SW480 (cell line): ENCODE measurements at places on chromosomes 3 and 15.

DNA sequence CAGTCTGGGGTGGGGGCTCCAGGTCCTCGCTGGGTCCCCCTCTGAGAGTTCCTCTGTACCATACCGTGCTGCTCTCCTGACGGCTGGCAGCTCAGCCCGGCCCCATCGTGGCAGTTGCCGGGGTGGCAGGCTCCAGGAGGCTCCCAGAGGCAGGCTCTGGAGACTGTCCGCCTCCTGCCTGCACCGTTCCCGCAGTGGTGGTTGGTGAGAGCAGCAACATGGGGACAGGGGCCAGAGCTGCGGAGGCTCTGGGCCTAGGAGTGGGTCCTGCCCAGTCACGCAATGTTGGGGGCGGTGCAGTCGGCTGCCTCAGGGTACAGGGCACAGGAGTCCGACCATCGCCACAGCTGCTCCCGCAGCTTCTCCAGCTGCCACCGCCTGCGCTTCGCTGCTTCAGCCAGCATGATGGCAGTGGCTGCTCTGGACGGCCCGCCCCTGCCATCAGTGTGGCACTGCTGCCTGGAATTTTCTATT is 492.7 kb downstream of the AGBL1 start:
- DNase-seq = no peak

- DNase-seq = no peak
Observed at GRCh38 chr3:136239094-136239493, 11.0 kb upstream of the PCCB start.

- peak; percentile 70 for DNase-seq
Observed at GRCh38 chr3:13648060-13649001, 99.4 kb downstream of the FBLN2 start.

DNA sequence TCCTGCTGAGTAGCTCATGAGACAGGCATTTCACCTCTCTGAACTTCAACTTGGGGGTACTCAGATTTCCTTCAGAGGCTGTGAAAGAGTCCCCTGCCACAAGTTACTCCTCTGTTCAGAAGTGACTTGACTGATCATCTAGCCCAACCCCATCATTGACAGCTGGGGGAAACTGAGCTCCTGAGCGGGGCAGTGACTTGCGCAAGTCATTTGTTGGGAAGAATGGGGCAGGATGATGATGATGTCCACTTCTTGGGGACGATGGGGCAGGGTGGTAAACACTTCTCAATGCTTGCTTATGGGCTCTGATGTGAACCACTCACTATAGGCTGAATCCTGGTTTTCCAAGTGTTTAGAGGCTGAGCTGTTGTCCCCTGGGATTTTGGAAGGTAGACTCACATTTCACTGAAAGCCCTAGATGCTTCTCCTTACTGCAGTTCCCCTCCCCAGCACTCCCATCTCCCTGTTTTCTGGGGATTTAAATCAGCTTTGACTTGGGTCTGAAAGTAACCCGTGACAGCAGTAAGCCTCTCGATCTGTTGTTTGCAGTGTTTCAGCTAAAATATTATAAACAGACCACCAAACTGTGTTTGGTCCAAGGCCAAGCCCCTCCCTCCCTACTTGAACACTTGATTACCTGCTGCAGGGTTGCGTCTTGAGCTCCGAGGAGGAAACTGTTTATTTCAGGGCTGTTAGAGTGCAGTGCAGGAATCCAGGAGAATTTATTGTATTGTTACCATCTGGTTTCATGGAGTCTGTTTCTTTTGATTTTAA is 25.1 kb downstream of the SMAD3 start:
- no peak for DNase-seq

DNA sequence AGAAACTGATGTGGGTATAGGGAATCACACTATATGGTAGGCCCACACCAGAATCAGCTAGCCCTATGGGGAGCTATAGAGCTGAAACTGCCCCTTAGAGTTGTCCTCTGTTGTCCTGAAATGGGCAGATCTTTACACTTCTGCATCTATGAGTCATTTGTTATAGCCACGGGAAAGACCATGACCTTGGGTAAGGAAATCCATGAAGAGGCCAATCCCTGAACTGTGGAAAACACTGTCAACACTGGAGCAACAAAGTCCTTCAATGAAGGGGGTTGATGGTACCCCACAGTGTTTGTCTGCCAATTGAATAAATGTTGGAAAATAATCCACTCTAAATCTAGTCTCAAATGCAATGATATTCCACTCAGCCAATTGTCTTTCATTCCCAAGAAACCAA is 5.2 kb upstream of the CD200R1 start:
- no peak for DNase-seq

DNA sequence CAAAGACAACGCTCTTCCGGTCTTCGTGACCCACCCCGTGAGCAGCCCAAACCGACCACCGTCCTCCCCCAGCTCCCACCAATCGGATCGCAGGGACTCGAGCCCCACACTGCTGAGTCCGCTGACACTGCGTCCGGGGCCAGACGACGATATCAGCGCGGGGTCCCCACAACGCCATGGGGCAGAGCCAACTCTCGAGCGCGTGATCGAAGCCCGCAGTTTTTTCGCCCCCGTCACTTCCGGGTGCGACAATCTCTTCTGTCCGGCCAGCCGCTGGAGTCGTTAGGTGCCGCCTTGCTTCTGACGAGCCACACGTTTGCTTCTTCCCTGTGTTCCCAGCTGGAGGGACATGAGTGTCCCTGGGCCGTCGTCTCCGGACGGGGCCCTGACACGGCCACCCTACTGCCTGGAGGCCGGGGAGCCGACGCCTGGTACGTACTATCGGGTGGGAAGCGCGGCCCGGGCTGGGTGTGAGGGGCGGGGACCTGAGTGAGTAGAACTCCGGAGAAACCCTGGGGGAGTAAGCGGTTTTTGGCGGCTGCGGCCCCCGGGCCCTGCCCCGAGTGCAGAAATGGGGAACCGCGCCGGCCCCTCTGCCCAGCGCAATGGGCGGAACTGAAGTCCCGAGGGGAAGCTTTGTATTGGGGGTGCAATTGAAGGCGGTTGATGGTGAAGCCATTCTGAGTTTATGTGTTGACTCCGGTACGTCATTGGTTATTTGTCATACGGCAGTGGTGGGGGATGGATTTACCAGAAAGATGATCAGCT is at the start of gene BLOC1S6:
Gene BLOC1S6 (plus strand): TSS at position 285 of the 768 bp plus-strand sequence. CDS start 65 bp downstream, at position 350.
- peak; percentile 91 for DNase-seq

GRCh38 chr3:104347291-104347690 is 1019.4 kb upstream of the ALCAM start:
- no peak for DNase-seq

- DNase-seq = no peak
Observed at GRCh38 chr15:26739791-26740190, 33.1 kb downstream of the GABRB3 start.

DNA sequence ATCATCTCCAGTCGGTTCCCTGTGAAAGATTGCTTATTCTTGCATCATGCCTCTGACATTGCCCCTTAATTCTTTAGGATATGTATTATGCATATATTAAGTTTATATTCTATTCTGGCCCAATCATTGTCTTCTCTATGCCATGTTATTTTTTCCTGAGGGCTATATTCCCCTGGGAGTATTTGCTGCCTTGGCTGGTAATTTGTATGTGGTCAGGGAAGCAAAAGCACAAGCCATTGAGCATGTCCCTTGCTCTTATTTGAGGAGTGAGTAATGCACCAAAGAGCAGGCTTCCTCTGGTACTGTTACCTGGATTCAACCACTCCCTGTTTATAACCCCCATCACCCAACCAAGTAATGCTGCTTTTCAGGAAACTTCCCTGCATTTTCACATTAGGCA is 36.3 kb downstream of the STAC start:
- DNase-seq = no peak

DNA sequence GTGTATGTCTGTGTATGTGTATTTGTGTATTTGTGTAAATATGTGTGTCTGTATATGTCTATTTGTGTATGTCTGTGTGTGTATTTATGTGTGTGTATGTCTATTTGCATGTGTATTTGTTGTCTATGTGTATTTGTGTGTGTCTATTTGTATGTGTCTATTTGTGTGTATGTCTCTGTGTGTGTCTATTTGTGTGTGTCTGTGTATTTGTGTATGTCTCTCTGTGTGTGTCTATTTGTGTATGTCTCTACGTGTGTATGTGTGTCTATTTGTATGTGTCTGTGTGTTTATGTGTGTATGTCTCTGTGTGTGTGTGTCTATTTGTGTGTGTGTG is 30.4 kb downstream of the PTH1R start:
- DNase-seq = no peak

GRCh38 chr3:124761250-124761796 is 31.1 kb downstream of the UMPS start:
- DNase-seq = peak; percentile 72

GRCh38 chr3:129608087-129608935 is 1.8 kb upstream of the PLXND1 start:
- no peak for DNase-seq

GRCh38 chr3:31377045-31377642 is 155.6 kb upstream of the STT3B start:
- peak; percentile 99 for DNase-seq

GRCh38 chr15:84631706-84632272 is 22.3 kb downstream of the WDR73 start:
- no peak for DNase-seq

DNA sequence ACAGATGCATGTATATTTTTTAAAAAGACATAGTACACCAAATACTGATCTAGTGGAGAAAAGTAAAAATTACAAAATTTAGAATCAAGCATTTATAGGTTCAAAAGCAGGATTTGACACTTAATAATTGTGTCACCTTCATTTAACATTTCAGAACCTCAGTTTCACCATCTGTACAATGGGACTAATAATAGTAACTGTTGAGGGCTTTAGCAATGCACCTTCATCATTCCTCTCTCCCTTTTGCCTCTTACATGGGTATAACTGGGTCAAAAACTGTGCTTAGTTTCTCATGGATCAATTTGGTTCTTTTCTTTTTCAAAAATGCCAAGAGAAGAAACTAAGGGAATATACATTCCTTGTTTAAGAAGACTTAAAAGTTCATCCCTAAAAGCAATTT is 5.5 kb upstream of the TMEM212 start:
- no peak for DNase-seq

GRCh38 chr3:112074616-112075497 is 11.3 kb upstream of the C3orf52 start:
- peak; percentile 98 for DNase-seq

- DNase-seq = no peak
Observed at GRCh38 chr15:31822463-31822862, 207.9 kb upstream of the CHRNA7 start.

DNA sequence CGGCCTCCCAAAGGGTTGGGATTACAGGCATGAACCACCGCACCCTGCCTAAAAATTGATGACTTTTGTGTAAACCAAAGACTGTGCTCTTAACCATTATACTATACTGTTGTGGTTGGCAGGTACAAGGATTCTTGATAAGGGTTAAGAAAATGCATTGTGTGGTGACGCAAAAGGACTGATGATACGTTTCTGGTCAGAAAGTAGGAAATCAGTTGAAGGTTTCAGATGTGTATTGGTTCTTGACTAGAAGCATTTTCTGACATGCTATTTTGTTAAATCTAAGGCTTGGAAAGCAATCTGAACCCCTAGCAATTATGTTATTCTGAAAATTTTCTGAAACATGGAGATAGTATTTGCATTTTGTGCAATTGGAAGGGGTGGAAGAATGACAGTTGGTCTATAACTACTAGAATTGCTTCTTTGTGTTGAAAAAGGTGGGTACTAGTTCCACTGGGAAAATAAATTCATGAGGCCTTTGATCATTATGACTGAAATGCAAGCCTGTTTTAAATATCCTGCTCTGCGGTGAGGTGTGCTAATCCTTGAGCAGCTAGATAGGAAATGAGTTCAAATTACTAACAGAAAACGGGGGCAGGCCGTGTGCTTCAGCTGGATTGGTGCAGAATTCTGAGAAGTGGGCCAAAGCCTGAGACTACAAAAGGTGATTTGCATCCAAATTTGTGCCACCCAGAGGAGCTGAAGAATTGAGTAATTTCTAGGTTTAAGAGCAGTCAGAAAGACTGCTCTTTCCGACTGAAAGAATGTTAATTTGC is 66.0 kb upstream of the LRRFIP2 start:
- no peak for DNase-seq

DNA sequence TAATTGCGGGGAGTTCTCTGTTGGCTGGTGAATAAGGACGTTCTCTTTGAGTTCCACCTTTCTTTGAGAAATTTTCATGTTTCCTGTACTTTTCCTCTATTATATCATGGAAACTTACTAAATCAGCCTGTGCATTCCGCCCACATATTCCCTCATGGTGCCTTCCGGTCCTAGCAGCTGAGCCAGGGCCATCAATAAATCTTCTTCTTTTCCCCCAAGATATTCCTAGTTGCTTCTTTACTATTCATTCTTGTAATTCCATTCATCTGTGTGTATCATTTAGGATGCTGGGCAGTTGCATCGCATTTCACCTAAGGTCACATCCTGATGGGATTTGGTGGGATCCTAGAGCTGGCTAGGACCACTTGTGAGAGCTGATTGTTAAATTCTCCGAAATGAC is 139.2 kb downstream of the RBMS3 start:
- no peak for DNase-seq

DNA sequence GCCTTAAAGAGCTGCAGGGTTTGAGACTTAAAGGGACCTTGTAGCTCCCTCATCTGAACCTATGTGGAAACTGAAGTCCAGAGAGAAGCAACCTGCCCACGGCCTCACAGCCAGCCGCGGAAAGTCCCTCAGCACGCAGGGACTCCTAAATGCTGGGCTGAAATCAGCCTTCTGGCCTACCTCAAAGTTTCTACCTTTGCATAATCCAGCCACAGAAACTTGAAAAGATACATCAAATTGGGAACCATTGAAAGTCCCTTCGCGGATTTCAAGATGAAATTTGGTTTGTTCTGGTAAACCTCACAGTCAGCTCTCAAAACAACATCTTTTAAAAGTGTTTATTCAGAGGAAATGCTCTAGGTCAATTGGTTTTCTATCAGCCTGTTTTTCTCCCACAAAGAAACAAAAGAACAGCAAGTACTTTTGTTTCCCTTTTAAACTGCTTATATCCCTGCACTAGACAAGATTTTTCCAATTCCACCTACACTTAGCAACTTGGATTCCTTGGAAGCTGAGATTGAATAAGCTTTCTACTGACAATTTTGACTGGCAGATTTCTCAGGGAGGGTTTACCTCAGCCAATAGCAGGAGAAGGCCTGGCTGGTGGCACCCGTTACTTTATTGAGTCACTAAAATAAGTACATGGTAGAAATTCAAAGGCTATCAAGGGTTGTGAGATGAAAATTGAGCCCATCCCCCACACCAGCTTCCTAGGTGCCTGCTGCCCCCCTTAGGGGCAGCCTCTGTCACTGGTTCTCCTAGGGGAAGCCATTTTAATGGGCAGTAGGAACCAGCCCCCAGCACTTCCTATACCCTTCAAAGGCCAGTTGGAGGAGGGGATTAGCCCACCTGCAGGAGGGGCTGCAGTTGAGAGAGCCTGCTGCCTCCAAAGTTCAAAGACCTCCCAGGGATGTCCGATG is 171.2 kb downstream of the ADAMTS17 start:
- no peak for DNase-seq

GRCh38 chr3:12922881-12923431 is 81.6 kb upstream of the RPL32 start:
- no peak for DNase-seq

- DNase-seq = no peak
Observed at GRCh38 chr15:78159395-78159794, 10.2 kb downstream of the IDH3A start.

- no peak for DNase-seq
Observed at GRCh38 chr3:190973771-190974170, 111.3 kb upstream of the GMNC start.
